CMK (cell line): ENCODE measurements at places on chromosomes 11 and 22.

DNA sequence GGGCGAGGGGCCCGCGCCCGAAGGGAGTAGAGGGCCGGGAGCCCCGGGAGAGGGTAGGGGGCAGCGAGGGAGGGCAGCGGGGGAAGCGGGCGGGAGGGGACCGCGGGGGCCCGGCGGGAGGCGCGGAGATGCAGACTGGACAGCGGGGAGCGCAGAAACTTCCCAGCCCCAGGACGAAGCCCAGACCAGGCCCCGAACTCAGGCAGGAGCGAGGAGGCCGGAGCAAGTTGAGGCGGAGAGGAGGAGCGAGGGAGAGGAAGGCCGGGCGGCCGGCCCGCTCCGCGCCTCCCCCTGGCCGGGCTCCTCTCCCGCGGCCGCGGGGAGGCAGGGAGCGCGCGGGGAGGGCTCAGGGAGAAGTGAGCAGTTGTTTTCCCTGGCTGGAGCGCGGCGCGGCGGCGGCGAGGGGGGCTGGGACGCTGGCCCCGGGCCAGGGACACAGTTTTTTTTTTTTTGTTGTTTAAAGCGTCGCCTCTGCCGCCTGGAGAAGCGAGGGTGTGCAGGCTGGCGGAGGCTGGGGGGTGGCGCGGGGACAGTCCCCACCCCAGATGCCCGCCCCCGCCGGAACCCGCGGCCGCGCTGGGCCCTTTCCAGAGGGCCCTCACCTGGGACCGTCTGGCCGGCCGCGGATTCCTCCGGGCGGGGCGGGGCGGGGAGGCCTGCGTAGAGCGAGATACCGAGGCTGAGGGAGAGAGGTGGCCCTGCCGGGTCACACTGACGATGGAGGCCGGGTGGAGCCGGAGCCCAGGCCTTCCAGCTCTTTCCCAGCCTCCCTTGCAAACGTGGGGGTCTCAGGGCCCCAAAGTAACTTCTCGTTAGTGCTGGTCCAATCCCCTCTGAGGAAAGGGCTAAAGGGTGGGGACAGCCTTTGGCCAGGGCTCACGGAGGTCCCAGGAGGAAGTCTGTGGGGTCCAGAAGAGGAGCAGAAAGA lies at the start of gene LTBP3:
Gene LTBP3 (minus strand): TSS at position 358 of the 928 bp plus-strand sequence. CDS start 400 bp downstream, outside the sequence.
- no peak for DNase-seq

GRCh38 chr11:3147257-3147619 lies 17.9 kb downstream of the OSBPL5 start:
- no peak for DNase-seq

DNA sequence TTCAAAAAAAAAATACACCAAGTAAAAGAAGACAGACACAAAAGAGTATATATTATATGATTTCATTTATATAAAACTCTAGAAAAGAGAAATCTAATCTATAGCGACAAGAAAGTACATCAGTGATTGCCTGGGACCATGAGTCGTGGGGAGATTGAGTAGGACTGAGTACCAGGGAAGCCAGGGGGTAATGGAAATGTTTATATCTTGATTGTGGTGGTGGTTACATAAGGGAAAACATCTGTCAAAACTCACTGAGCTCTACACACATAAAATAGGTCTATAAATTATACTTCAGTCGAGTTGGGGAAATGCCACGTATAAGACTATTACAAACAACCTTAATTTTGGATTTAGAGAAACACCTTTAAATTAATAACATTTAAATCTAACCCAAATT lies 117.4 kb downstream of the TRIM29 start:
- no peak for DNase-seq

- no peak for DNase-seq
Measured at GRCh38 chr11:62669420-62670161, 1.9 kb upstream of the UQCC3 start.

GRCh38 chr11:46369458-46370152 lies 11.9 kb upstream of the MDK start:
- no peak for DNase-seq

- DNase-seq, result no peak
Measured at GRCh38 chr11:120074076-120074475, 63.8 kb downstream of the TRIM29 start.

DNA sequence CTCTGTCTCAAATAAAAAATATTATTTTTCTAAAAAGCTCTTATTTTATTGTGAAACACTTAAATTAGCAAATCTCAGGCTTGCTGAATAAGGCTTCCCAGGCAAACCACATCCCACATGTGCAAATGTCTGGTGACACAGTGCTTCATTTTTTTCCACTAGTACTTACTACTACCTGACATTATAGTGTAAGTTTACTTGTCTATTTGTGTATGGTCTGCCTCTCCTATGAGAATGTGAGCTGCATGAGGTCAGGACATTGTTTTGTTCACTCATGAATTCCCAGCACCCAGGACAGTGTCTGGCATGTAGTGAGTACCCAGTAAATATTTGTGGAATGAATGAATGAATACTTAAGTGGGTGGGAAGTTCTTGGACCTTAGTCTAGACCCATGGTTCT lies 103.1 kb downstream of the PTPRJ start:
- no peak for DNase-seq
